ENCODE measurements at places on chromosomes 4 and X.

DNA sequence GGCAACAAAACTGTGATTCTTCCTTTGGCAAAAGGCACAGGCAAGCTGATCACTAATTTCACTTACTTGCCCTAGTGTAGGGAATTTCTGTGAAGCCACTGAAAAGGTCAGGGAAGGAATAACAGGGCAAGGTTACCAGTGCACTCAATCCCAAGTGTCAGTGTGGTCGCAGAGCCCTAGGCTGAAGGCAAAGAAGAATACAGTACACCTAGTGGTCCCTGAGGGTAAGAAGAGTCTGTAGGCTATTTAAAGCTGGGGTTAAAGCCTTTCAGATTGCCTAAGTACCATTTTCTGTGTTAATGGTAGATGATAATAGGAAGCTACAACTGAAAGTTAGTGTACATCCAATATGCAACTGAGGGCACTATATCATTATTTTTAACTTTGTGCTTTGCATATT is 173.6 kb upstream of the NRK start:
- no peak for DNase-seq

GRCh38 chr4:55214172-55214571 is 88.8 kb upstream of the KDR start:
- DNase-seq = no peak

DNA sequence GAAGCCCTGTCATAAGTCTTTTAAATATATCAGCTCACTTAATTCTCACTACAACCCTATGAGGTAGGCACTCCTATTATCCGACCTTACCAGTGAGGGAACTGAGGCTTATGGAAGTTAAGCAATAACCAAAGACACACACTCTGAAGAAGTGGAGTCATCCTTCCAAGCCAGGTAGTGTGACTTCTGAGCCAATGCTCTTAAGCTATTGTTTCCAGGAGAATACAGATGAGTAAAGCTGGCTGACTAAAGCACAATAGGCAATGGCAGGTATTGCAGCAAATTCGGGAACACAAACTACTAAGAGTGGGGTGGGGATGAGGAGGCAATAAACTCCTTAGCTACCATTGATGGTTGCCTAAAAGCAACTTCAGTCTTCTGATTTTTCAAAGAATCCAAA is 81.8 kb upstream of the KIT start:
- no peak for DNase-seq

- no peak for DNase-seq
Measured at GRCh38 chr4:51995647-51996220, 24.4 kb downstream of the LRRC66 start.

GRCh38 chr4:77021614-77022089 is 54.1 kb downstream of the CCNI start:
- no peak for DNase-seq

DNA sequence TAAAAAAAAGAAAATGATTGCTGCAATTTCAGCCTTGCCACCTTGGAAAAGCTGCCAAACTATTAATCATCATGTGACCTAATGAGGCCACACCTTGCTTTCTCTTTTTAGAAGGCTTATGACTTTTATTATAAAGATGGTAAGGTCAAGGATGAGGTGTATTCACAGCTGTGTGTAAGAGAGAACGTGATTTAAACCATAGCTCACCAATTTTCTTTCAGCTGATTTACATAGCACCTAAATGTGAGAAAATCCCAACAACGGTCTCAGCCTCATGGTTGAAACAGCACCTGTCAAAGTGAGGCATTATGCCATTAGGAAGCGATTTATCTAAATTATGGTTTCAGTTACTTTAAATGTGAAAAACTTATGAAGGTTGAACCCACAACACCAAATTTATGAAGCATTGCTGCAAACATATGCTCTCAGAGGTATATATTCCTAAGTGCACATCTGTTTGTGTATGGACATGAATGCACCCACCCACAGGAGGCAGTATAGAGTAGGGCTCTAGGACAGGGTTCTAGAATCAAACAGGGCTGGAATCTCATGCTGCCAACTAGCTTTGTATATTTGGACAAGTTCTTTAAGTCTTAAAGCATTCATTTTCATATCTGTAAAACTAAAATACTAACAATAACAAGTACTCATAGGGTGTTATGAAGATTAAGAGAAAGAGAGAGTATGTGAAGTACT is 40.7 kb downstream of the ANXA3 start:
- DNase-seq = no peak

- no peak for DNase-seq
Measured at GRCh38 chr4:67891645-67892044, 7.8 kb upstream of the TMPRSS11D start.

DNA sequence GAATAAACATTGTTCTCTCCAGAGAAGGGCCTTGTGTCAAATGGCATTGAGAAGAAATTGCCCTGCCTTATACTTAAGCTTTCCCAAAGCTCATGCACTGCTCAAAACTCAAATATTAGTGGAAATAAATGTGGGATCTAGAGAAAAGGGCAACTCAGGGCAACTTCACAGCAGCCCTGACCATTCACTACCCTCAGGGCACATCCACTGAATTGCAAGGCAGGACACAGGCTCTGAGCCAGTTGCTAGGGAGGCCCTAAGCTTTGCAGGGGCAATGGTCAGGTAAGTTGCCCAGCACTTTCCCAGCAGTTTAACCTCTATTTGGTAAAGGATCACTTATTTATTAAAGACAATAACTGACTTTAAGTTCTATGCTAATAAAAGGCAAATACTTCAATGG is 255.3 kb upstream of the TEX13A start:
- DNase-seq = no peak

- DNase-seq = no peak
Measured at GRCh38 chr4:39942507-39942906, 35.2 kb downstream of the PDS5A start.
